Stimulated activated CD4-positive, alpha-beta T cell treated with anti-CD3 and anti-CD28 coated beads, Interleukin-2, amount 100 ng/mL, for 24 hours (primary cell): ENCODE measurements at places on chromosomes 3 and 15.
A peak's percentile ranks its signal among the peaks of the same experiment; 100 is the strongest.

GRCh38 chr3:184339001-184339400 lies 1.6 kb downstream of the FAM131A start:
- DNase-seq, result no peak

- no peak for DNase-seq
Measured at GRCh38 chr15:33396475-33396874, 85.7 kb downstream of the RYR3 start.

GRCh38 chr15:98178861-98179260 lies 218.4 kb downstream of the ARRDC4 start:
- no peak for DNase-seq

DNA sequence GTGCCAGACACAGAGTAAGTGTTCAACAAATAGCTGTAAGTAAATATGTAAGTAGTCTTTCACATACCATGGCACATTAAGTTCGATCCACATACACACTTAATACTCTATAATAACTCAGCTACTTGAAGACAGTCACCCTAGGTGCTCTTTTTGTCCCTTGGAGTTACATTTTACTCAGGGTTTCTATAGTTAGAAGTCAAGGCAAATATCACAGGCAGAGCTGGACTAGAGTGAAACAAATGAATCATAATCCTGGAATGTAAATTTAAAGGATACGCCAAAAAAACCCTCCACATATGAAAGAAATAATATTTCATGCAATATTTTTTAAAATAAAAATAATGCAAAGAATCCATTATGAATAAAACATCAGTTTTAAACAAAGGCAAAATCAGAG lies 461.8 kb downstream of the MAGI1 start:
- DNase-seq, result no peak

GRCh38 chr3:179224584-179224983 lies 26.3 kb downstream of the KCNMB3 start:
- no peak for DNase-seq

- no peak for DNase-seq
Measured at GRCh38 chr3:183211352-183211751, 41.7 kb upstream of the B3GNT5 start.

DNA sequence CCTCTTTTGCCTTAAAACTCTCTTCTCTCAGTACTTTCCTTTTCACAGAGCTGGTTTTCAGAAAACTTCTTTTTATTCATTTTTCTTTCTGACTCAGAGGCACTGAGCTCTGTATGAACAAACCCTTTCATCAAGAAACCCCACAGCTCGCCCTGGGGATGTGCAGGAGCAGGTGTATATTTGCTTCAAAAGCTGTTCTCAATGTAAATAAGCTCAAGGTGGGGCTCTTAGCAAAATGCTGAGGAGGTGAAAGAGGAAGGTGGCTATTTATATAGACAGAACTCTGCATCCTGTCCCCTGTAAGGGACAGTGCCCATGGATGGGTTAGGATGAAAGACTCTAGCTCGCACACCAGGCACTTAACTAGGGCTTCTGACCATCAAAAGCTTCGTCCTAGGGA lies 302.0 kb downstream of the WDR72 start:
- DNase-seq, result no peak

GRCh38 chr3:14301558-14301957 lies 100.8 kb upstream of the SLC6A6 start:
- no peak for DNase-seq

DNA sequence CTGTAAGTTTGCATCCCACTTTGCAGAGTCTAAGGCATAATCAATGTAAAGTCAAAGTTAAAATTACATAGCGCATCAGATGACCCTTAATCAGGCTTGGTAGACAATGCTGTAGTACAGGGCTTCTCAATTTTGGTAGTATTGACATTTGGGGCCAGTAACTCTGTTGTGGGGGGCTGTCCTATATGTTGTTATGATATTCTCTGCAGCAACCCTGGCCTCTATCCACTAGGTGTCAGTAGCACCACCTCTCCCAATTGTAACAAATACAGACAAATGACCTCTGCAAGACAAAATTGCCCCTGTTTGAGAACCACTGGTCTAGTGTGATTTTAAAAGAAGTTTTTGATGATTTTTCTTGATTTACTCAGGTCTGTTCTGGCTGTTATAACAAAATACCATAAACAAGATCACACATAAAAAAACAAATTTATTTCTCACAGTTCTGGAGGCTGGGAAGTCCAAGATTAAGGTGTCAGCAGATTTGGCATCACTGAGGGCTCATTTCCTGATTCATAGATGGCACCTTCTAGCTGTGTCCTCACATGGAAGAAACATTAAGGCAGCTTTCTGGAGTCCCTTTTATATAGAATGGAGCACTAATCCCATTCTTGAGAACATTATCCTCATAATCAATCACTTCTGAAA lies 37.6 kb upstream of the SLC9A9 start:
- peak; percentile 23 for DNase-seq

DNA sequence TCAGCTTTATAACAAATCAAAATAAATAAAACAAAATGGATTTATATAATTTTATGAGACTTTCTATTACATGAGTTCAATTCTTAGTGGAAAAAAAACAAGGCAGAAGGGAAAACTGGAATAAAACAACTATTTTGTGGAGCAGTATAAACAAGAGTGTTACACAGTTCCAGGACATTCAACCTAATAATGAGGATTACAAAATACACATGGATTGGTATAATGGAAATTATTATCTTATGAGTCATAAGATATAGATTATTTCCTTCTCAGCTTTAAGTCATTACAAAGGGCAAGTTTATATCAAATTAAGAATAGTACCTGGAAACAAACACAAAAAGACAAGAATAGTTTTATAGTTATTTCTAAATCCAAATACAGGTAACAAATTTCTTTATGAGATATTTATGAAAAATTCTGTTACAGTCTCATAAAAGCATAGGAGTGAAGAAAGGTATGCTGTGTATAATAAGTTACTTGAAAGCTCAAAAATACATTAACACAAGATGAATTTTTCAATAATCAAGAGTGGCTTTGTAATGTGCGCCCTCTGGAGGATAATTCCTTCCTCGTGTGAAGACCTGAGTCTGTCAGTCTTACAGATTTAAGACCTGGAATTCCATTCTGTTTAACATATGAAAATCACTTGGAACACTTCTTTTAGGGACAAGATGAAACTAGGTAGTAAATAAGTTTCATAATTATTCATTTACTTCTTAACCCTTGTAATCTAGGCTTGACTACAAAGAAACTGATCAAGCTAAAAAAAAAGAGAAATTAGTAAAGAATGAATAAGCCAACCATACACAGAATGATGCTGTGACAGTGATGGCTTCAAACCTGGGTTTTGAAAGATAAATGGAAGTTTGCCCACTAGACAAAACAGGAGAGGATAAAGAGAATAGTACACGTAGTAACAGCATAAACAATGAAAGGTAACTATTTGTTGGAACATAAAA lies 9.5 kb downstream of the COPS2 start:
- peak; percentile 23 for DNase-seq

DNA sequence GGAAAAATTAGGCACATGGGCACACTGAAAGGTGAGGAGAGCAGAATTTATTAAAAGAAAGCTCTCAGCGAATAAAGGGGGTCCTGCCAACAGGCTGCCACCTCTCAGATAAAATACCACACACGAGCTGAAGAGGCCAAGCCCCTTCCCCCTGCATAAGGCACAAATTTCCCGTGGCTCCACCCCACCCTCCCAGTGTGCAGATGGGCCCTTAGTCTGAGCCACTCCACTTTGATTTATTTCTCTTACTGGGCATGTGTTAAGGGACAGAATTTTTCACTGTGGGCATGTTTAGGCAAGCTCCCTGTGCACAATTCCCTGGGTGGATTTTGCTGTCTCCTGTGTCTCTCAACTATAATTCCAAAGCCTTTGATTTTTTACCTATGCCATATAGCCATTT lies 409.8 kb downstream of the TBL1XR1 start:
- no peak for DNase-seq

DNA sequence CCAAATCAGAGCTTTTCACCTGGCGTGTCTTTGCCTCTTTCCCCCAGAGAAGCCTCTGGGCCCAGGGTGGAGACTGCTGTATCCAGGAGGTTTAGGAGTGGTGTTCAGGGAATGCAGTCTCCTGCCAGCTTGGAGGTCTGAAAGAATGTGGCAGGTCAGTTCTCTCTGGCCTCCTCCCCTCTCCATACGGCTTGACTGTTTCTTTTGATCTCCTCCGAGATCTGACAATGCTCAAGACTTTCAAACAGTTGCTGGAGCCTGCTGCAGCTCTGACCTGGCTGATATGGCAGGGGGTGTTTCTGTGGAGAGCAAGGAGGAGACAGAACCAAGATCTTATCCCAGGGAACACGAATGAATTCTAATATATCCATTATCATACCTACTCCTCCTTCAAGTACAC lies 24.7 kb upstream of the TM4SF4 start:
- DNase-seq, result no peak

DNA sequence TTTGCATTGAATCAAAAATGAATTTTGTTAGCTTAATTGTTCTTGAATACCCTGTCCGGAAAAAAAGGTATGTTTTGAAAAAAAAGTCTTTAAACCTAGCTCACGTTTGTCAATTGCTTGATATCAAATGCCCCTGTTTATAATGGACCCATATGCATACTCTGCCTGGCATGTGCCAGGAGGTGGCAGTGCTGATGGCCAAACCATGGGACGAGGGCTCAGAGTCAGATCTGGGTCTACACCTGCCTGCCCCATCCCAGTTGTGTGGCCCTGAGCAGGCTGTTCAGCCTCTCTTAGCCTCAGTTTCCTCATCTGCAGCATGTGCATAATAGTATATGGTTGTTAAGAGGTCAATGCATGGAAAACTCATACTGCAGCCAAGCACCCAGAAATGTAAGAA lies 38.8 kb downstream of the PRKCD start:
- DNase-seq, result no peak

DNA sequence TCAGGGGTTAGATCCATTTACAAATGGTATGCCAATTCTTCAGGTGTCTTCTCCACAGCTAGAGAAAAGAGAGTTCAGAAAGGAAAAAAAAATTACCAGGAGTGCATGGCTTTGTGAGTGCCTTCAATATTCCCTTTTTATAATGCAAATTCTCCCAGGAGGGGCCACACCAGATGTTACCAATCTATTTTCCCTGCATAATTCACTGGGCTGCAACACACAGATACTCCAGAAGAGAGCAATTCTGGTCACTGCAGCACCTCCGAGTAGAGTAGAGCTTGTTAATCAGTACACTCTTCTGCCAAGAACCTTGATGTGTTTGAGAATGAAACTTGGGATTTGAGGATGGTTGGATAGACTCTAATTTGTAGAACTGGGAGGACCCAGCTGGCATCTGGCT lies 80.7 kb upstream of the SPRED1 start:
- no peak for DNase-seq

DNA sequence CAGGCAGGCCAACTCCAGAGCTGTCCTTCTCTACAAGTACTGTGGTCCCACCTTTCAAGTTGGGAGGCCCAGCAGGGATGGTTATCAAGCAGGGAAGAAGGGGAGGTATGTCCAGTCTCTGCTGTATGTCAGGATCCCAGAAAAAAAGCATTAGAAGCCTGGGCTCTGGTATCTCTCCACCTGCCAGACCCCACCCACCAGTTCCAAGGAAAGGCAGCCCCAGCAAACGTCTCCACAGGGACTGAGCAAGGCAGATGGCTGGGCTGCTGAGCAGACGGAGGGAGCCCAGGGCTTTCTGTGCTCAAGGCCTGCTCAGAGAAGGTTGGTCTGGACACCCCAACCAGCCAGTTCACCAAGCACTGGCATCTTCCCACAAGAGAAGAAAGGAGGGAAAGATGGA lies 287.8 kb downstream of the XXYLT1 start:
- no peak for DNase-seq

- DNase-seq, result no peak
Measured at GRCh38 chr15:58469432-58470353, 37.9 kb downstream of the LIPC start.

- no peak for DNase-seq
Measured at GRCh38 chr3:115652738-115653137, 29.4 kb downstream of the GAP43 start.

- DNase-seq, result no peak
Measured at GRCh38 chr3:18019161-18019495, 276.7 kb upstream of the TBC1D5 start.

- DNase-seq, result no peak
Measured at GRCh38 chr3:11238880-11239279, 33.3 kb upstream of the ATG7 start.

DNA sequence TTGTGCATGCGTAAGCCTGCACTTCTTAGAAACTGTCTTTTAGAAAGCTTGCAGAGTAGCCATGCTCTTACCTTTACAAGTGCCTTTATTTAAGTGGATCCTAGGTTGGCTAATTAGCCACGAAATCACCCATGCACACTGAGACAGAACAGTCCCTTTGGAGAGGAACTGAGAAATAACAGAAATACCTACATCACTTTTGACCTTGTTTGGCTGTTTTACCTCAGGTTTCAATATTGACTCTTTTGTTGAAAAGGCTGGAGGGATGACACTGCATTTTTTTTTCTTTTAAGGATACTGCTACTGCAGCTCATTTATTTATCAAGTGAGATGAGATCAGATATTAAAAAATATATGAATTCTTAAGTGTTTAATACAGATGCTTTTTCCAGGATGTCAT lies 155.6 kb upstream of the GOLIM4 start:
- DNase-seq, result no peak

DNA sequence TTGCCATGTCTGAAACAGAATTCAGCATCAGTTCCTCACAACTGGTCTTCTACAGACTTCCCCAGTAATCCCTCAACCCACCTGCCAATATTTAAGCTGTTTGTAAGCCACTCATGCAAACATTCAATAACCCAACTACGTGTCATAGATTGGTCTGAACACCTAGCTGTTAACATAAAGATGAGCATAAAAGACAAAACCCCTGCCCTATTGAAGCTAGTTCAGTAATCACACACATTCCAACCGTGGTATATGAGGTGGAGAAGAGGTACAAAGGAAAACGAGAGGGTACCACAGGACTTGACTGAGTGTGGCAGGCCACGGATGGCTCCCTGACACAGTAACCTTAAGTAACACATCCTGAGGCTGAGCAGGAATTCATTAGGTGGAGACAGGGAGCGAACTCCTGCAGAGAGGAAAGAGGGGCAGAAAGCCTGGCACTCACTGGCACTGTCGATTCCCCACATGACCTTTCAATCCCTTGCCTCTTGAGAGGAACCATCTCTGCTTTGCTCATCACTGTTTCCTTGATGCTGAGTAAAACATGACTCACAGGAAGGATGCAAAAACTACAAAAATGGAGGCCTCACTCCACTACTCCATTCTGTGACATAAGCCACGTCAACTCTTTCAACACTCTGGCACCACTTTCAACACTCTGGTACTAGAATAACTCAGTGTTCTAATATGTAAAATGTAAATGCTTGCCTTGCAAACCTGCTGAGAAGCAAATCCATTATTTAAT lies 31.3 kb downstream of the RPN1 start:
- DNase-seq, result no peak

- DNase-seq, result no peak
Measured at GRCh38 chr3:52005571-52005986, 9.9 kb upstream of the RPL29 start.

DNA sequence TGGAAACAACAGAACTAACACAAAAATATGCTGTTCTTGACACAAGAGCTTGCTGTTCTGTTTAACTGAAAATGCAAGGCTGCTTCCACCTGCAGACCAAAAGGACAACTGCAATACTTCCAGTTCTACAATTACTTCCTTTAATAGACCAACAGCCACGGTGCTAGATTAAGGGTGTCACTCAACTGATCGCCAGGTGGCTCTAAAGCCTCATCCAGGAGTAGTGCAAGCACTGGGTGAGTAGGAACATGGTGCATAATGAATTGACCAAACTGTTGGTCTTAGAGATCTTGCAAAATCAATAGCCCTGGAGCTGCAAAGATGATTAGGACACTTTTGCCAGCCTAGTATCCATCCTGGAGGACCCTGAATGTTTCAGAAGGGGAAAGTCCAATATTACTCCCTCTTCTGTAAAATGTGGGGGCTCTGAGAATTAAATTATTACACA lies 3.6 kb upstream of the CLDN16 start:
- peak; percentile 2 for DNase-seq
